ENCODE measurements at places on chromosomes 6 and 20.
A peak's percentile ranks its signal among the peaks of the same experiment; 100 is the strongest.

DNA sequence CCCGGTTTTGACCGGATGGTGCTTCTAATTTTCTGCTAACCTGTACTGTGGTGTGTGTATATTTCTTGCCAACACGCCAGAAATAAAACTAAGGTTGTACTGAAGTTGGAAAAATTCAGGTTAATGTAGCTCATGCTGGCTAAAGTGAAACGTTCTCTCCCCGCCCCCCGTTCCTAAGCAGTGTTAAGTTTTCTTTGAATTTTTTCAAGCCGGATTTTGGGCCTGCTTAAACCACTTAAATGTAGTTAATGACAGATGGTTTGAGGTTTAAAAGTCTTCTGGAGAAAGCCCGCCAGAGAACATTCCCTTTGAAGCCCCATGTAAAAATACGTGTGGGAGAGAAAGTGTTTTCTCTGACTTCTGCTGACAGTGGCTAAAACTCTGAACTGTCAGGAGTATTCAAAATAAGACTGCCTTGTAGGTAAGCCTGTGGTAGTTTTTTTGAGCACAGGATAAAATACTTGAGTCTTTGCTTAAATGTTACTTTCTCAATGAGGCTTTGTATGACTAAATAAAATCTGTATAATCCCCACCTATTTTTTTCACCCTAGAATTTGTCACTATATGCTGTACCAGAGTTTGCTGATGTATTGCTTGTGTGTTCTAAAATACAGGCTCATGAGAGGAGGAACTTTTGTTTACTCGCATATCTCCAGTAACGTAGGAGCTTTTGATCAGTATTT is 101.3 kb downstream of the OR2B2 start:
- DNase-seq: peak; percentile 9

GRCh38 chr6:19836799-19837510 is at the start of gene ID4:
Gene ID4, plus strand, starts transcription at chr6:19837370. Its CDS starts 385 bp downstream, at chr6:19837755.
- peak; percentile 4 for DNase-seq

DNA sequence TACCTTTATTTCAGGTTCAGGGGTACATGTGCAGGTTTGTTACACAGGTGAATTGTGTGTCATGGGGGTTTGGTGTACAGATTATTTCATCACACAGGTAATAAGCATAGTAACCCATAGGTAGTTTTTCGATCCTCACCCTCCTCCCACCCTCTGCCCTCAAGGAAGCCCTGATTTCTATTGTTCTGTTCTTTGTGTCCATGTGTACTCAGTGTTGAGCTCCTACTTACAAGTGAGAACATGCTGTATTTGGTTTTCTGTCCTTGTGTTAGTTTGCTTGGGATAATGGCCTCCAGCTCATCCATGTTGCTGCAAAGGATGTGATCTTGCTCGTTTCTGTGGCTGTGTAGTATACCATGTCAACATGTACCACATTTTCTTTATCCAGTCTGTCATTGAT is 66.0 kb downstream of the STK4 start:
- peak; percentile 66 for DNase-seq

DNA sequence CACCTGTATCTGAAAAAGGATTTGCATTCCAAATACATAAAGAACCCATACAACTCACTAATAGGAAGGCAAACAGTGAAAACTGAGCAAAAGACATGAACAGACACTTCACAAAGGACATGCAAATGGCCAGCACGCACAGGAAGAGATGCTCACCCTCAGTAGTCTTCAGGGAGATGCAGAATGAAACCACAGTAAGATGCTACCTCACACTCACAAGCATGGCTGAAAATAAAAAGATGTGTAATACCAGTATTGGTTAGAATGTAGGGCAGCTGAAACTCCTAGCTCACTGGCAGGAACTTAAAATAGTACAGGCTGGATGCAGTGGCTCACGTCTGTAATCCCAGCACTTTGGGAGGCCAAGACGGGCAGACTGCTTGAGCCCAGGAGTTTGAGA is 64.6 kb downstream of the SNX5 start:
- DNase-seq: no peak

DNA sequence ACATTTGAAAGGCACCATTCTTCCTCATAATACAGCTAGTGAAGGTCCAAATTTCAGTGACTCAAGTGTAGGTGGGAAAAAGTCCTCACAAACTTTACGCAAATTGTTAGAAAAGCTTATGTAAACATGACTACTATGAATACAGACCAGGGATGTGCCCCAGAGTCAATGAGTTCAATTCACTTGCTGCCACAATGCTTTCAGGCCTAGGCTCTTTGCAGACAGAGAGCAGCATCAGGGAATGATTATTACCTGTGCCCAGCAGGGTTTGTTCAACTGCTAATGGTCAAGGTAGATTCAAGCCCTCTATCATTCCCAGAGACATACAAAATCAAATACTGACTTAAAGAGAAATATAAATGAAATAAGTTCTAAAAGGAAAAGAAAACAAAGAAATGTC is 84.0 kb downstream of the LAMA2 start:
- DNase-seq: no peak

GRCh38 chr6:70110126-70111022 is 192.5 kb downstream of the COL9A1 start:
- DNase-seq: no peak

DNA sequence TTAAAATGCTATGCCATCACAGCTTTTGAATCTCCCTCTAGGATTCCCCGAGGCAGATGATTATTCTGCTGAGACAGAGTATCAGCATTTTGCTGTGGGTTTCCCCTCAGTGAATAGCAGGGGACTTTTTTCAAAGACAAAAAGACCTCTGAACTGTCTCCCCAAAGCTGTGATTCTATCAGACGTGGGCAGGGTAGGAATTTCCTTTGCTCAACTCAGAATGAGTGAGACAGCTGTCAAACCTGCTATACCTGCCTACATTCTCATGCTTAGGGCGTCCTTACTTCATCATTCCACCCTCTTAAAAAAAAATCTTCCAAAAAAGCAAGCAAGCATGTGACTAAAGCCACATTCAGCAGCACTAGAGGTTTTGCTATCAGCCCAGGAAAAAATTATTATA is 147.6 kb upstream of the FAM83B start:
- DNase-seq: peak; percentile 97

GRCh38 chr6:48061265-48061990 is 49.6 kb downstream of the PTCHD4 start:
- DNase-seq: peak; percentile 62

- DNase-seq: no peak
These were observed 442.3 kb upstream of the MAP3K7 start for GRCh38 chr6:91029211-91029610.

- DNase-seq: no peak
These were observed at the start of gene ANKRD66 for GRCh38 chr6:46746696-46747095. Gene ANKRD66, plus strand, starts transcription at chr6:46746933. Its CDS starts 5,016 bp downstream, at chr6:46751949.

DNA sequence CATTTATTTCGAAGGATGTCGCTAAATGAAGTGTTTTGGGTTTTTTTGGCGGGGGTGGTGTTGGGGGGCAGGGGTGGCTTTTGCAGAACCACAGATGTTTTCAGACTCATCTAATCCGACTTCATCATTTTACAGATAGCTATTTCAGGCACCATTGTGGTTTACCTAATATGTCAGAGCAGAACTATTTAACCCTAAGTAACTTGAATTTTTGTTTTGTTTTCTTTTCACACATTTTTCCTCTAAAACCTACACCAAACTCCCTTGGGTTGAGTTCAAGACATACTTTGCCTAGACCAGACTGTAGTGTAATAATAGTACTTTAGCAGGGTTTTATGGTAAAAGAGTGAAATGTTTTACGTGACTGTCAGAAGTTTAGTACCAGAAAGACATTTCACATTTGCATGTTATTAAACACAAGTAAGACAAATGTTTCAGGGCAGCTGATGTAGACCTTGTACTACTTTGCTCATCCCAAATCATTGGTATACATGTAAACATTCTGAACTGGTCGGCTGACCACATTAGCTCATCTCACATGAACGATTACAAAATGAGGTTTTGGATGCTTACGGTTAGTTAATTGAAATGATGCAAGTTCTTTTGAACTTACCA is 37.7 kb downstream of the MAP3K4 start:
- peak; percentile 35 for DNase-seq

- DNase-seq: peak; percentile 59
These were observed 18.3 kb downstream of the HIVEP2 start for GRCh38 chr6:142926494-142927270.

DNA sequence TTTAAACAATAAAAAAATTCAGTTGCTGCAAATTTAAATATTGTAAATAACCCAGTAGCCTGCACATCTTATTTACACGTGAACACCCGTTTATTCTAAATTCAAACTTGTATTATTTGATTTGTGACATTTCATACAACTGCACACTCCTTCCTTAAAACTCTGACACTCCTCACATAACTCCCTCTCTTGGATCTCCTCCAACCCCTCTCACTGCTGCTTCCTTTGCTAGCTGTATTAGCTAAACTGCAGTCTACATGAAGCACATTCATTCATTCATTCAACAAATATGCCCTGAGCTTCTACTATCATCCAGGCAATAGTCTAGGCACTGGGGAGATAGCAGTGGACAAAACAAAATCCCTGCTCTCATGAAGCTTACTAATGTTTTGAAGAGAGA is 47.0 kb downstream of the FBXL4 start:
- DNase-seq: no peak

DNA sequence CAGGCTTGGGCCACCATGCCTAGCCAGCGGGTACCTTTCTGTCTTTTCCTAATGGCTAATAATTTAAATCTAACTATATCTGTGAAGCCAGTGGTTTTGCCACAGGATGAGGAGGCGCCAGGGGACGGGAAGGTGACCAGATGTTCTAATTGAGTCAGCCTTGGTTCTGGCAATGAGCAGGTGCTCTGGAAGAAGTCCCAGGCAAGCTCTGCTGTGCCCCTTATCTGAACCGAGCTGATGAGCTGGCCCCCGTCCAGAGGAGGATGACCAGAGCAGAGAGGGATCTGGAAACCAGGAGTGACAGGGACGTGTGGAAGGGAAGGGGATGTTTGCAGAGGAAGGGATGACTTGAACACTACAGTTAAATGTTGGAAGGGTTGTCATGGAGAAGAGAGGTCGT is 46.7 kb downstream of the SLC35D3 start:
- DNase-seq: no peak

- DNase-seq: peak; percentile 73
These were observed 14.3 kb downstream of the ID4 start for GRCh38 chr6:19851241-19852089.

- no peak for DNase-seq
These were observed 116.3 kb downstream of the KIF13A start for GRCh38 chr6:17871189-17871519.

GRCh38 chr6:50091641-50092040 is 41.9 kb upstream of the DEFB112 start:
- peak; percentile 66 for DNase-seq

DNA sequence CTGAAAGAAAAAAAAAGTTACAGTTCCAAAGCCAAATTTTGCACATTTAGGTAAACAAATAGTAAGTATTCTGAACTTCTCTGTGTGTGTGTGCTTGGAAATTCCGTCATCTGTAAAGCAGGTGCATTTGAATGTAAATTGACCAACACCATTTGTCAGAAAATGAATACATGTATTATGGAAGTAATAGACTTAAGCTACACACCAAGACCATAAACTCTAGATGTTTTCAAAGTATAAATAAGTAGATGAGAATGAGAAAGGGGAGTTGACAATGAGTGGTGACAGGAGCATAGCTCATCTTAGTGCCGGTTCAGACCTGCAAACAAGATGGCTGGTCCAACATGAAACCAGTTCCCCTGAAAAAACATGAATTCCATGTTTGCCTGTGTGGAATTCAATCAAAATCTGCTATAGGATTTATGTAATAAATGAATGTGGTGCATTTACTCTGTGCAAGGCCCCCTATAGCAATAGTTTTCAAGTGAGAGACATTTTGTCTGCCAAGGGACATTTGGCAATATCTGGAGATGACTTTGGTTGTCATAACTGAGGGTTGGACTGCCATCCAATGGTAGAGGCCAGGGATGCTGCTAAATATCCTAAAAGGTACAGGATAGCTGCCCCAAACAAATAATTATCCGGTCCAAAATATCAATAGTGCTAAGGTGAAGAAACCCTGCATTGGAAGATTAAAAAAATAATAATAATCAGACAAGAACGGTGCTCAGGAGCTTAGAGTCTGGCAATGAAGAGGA is 11.0 kb upstream of the FILIP1 start:
- peak; percentile 19 for DNase-seq

- peak; percentile 80 for DNase-seq
These were observed 151.8 kb upstream of the HEY2 start for GRCh38 chr6:125597411-125598253.

DNA sequence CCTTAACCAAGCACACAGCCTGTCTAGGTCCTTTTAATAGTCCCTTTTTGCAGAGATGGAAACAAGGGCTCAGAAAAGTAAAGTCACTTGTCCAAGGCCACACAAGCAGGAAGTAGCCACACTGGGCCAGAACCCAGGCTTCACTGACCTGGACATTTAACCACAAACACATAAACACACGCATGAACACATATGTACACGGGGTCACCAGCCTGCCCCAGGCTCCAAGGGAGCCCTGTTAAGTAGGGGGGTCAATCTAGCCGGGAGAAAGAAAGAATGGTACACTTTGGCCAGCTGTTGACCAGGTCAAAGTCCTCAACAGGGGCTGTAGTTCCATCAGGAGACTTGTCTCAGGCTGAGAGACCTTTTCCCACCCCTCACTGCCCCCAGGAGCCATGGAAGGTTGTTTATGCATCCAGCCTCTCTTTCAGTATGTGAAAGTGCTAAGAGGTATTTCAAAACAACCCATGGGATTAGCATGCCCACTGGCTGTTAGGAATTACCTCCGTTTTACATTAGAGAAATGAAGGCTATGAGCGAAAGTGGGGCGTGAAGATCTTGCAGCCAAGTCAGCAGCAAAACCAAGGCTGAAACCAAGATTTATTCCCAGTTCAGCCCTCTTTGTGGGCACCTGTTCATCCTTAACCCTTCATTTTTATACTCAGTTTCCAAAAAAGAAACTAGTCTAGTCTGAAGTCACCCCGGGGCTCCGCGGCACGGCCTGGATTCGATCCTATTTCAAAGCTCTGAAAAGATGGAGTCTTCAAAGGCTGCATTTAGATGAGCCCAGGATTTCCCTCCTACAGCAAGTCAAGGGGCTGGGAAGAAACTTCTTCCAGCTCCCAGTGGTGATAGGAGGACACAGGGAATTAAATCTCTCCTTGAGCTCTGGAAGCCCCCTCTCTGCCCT is 9.8 kb downstream of the SDC4 start:
- DNase-seq: peak; percentile 51

- DNase-seq: no peak
These were observed 20.7 kb upstream of the ZNF76 start for GRCh38 chr6:35238843-35239289.

- no peak for DNase-seq
These were observed 145.8 kb downstream of the PTPRT start for GRCh38 chr20:43043887-43044286.

DNA sequence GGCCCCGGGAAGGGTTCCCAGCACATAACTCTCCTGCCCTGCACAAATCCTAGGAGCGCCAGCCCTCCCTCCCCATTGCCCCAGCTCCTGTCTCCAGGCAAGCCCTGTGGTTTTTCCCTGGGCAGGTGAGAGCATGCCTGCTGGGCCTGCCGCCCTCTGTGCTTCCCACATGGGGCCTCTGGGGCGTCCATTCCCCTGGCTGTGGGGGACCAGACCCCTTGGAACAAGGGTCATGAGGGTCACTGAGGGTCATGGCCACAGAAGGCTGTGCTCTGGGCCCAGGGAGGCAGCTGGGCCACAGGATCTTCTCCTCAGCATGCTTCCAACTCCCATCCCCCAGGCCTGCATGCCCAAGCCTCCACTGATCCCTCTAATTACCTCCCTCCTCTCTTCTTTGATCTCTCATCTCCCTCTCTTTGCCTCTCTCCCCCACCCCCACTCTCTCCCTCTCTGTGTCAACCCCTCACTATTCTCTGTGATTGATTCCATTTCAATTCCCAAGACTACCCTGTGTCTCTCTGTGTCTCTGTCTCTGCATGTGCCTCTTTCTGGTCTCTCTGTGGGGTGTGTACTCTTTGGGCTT is 6.1 kb downstream of the MDFI start:
- peak; percentile 77 for DNase-seq

GRCh38 chr6:3844097-3844463 is 5.1 kb upstream of the FAM50B start:
- peak; percentile 54 for DNase-seq

All from epithelial cell of esophagus (primary cell).